ENCODE measurements at places on chromosomes 1 and 21.

GRCh38 chr1:210516697-210517459 is 188.2 kb downstream of the HHAT start:
- DNase-seq = no peak

DNA sequence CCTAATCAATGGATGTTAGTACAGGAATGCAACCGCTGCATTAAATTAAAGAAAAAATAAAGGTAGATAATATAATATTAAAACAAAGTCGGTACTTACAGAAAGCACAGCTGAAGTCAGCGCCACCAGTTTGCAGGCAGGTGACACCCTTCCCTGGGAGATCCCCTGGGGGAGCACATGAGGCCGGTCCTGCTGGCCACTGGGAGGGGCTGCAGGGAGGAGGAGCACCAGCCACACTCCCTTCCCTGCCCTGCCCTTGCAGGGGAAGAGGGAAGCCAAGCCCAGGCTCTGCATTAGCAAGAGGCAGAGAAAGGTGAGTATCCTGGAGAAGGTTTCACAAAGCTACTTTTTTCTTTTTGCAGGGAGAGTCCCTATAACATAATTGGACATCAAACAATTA is 507.0 kb downstream of the AJAP1 start:
- DNase-seq = no peak

DNA sequence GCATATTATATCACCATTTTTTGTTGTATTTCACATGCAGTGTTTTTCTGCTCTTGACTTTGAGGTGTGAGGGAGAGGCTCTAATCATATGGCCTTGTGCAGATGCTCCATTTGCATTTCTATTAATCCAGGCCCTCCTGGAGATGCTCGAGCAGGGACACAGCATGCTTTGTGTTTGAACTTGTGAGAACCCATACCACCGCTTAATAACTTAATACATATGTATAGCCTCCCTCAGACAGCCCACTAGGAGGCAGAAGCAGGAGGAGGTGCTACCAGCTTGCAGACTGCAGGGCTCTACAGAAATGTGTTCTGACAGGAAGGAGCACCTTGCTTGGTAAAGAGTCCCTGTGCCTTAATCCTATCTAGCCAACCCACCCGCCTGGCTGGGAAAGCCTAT is 155.2 kb downstream of the BARHL2 start:
- no peak for DNase-seq

DNA sequence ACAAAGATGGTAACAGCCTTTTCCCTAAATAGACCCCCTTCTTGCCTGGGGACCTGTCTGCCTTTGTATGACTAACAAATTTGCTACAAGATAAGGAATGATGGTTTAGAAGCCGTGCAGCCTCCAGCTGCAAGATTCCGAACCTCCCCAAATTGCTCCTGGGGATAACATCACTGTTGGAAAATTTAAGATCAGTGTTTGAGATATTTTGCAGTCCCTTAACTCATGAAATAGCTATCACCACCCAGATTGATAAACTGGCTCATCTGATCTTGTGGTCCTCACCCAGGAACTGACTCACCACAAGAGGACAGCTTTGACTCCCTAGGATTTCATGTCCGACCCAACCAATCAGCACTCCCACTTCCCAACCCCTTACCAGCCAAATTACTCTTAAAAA is 254.7 kb downstream of the USH2A start:
- no peak for DNase-seq

GRCh38 chr1:161261261-161262235 is 3.0 kb downstream of the PCP4L1 start:
- DNase-seq = no peak

DNA sequence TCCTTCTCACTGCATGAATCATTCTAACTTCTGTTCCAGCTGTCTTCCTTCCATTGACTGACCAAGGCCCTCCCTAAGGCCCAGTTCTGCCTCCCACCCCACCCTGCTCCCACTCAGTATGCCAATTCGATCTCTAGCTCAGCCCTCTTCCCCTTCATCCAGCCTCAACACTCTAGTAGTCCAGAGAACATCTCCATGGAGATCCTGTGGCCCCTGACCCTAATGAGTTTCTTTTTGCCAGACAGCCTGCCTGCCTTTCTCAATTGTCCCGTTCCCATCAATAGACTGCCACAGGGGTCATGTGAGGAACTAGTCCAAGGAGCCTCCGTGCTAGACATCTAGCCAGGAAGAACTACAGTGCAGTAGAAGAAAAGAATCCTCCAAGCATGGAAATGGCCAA is 26.4 kb downstream of the RRAGC start:
- no peak for DNase-seq

- DNase-seq = no peak
Observed at GRCh38 chr1:87325982-87326738, 2.5 kb upstream of the LMO4 start.

- no peak for DNase-seq
Observed at GRCh38 chr1:118998171-118998570, 10.0 kb upstream of the TBX15 start.

- no peak for DNase-seq
Observed at GRCh38 chr1:84763912-84764680, 73.8 kb upstream of the SSX2IP start.

- no peak for DNase-seq
Observed at GRCh38 chr1:9441451-9442133, 97.7 kb upstream of the SLC25A33 start.

Measured in D721Med (cell line).